NCI-H1436 treated with DMSO at 0.1 percent for 48 hours (cell line): ENCODE measurements at places on chromosomes 1 and 21.

- no peak for DNase-seq
Measured at GRCh38 chr1:199735660-199736059, 291.9 kb upstream of the NR5A2 start.

GRCh38 chr1:193931356-193931755 lies 744.9 kb upstream of the B3GALT2 start:
- DNase-seq: no peak

GRCh38 chr1:168665975-168666374 lies 63.0 kb downstream of the DPT start:
- DNase-seq: no peak

DNA sequence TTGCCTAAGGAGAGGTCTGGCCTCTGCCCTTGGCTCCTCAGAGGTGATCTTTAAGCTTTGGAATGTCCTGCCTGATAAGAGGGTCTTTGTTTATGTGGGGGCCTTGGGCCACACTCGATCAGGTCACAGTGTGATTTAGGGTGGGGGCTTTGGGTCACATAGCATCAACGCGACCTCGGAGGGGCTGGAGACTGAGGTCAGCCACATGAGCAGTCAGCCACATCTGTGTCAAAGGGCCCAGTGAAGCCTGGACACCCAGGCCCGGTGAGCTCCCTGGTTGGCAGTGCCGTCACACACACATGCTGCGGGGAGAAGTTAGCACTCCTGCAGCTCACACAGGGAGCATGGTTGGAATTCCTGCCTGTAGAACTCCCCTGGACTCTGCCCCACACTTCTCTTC lies 345.0 kb downstream of the NPHP4 start:
- DNase-seq: no peak

DNA sequence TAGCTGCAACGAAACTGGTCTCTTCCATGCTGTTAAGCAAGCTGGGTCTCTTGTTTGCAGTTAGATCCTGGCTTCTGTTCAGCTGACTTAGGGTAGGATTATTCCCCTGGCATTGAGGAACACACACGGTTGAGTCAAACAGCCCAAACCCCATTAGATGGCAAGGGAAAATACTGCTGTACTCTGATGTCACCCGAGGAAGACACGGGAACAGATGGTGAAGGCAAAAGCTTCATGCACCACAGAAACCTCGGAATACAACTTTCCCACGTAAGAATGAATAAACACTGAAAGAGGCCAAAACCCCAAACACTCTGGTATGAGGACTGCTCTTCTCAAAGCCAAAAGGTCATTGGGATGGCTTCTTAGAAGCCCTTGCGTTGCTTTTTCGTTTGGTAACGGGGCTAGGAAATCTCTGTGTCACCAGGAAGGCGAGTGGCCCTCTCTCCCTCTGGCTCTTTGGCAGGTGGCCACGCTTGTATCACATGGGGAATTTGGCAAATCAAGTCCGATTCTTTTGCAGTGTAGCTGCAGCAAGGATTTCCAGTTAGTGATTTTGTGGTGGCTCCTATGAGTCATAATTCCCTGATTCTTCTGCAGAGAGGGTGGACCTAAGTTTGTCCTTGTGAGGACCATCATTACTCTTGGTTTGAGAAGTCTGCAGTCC lies 16.7 kb upstream of the LYST start:
- no peak for DNase-seq

GRCh38 chr1:9136932-9137331 lies 8.0 kb upstream of the GPR157 start:
- no peak for DNase-seq

DNA sequence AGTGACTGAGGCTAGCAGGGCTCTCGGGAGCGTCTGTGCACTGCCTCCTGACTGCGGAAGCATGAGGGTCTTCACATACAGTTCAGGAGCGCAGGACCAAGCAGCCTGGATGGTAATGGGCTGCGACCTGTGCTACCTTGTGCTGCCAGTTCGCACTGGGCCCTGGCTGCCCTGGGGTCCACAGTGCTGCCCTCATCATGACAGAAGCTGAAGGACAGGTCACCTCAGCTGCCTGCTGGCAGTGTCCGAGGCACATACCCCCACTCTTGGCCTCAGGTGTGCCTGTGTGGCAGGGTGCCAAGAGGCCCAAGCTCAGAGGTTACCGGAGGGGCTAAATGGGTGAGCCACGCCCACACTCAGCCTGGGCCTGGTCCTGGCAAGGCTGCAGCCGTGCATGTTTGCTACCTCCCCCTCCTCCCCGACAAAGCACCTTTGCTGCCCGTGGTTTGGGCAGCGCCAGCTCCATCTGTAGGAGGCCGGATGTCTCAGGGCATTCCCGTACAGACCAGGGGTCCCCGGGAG lies 4.4 kb downstream of the JMJD4 start:
- DNase-seq: no peak

DNA sequence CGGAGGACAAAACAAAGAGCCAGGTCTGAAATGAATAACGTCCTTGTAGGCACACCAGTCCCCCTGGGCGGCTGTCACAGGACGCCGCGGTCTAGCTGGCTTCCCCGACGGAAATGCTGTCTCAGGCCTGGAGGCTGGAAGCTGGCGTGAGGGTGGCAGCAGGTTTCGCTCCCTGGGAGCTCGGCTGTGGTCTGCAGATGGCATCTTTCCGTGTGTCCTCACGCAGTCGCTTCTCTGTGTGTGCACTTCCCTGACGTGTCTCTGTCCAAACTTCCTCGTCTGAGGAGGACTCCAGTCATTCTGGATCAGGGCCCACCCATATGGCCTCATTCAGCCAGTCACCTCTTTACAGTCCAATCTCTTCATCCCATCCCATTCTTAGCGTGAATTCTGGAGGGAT lies 14.2 kb downstream of the TNFRSF14 start:
- DNase-seq: no peak

- DNase-seq: no peak
Measured at GRCh38 chr1:231376875-231377549, 38.9 kb downstream of the SPRTN start.

DNA sequence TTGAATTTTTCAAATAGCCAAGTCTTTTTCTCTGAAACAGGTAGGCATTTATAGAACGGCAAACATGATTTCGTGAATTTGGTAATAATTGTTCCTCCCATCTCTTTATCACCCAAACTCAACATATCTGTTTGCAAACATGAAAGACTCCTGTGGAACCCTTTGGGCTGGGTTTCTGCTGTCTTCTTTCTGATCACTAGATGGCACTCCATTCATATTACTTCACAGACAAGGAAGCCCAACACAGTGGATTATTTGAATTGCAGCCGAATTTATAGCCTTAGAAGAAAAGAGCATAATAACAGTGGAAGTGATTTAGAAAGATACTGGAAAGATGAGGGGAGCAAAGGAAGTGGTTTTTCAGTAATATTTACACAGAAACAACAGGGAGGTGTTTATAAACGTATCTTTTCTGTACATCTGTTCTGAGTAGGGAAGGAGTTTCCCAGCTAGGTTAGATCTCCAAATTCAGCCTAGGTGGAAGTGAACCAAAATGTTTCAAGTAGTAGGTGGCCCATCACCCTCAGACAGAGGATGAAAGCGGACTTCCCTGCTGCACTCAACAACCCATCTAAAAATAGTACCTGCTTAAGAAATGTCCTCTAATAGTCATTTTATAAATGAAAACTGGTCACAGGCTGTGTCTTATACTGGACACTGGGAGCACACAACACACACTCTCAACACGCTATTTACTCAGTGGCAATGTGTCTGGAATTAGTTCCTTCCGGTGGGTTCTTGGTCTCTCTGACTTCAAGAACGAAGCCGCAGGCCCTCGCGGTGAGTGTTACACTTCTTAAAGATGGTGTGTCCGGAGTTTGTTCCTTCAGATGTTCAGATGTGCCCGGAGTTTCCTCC lies 67.6 kb downstream of the MAP3K21 start:
- DNase-seq: peak; percentile 59

DNA sequence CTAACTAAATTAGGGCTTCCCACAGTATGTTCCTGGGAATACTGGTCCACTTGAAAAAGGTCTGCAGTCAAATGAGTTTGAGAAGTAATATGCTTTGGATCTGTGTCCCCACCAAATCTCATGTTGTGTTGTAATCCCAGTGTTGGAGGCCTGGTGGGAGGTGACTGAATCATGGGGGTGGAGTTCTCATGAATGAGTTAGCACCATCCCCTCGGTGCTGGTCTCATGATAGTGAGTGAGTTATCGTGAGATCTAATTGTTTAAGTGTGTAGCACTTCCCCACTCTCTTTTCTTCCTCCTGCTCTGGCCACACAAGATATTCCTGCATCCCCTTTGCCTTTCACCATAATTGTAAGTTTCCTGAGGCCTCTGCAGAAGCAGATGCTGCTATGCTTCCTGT lies 16.9 kb upstream of the DMRTB1 start:
- no peak for DNase-seq

DNA sequence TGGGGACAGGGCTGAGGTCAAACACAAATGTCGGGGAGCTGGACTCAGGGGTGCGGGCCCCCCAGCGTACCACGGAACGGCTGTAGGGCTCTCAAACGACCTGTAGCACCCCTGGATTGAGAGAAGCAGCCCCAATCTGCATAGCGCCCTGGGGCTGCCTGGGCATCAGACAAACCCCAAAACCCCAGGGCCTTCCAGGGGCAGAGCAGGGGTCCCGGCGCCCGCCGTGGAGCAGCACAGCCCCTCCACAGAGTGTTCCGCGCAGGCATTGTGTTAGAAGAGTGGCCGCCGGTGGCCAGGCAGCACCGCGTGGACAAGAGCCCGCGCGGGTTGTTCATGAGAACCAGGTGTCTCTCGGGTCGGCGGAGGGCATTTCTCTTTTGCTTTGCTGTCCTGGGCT lies 64.2 kb upstream of the ARHGEF16 start:
- no peak for DNase-seq

- DNase-seq: no peak
Measured at GRCh38 chr1:169309178-169310166, 58.1 kb downstream of the NME7 start.

DNA sequence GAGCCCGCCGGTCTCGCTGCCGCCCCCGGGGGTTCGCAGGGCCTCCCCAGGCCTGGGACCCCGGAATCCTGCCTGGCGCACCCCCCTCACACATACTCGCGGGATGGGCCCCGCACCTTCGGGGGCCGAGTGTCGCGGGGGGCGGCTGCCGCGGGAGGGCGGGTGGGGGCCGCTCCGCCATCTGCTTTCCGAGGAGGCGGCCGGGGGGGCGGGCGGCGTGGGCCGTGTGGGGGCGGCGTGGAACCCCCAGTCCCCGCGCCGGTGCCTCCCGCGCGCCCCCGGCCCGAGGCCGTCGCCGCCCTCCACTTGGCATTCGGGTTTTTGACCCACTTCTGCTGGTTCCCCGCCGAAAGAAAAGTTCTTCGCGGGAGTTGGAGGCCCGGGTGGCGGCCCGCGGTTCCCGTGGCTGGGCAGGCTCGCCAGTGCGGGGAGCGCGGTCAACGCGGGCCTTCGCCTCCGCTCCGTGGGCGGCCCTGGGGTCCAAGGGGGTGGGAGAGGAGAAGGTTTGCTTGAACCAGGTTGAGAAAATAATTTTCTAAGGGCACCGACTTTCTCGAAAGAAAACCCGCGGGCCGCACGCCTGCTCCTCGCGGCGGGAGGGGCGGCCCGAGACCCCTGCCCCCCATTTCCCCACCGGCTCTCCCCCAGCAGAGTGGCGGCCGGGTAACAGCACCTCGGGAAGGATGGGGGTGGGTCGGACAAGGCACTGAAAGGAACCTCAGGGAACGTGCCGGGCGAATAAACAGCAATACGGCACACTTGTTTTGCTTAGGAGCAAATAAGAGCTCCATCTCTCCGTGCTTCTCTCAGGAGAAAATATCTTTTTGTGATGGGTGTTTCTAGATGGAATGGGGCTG lies 1.6 kb downstream of the PHF13 start:
- no peak for DNase-seq
